CD4-positive, alpha-beta T cell (primary cell): ENCODE measurements at places on chromosomes 3 and 15.

GRCh38 chr15:100020189-100020588 lies 287.0 kb upstream of the LYSMD4 start:
- no peak for DNase-seq

DNA sequence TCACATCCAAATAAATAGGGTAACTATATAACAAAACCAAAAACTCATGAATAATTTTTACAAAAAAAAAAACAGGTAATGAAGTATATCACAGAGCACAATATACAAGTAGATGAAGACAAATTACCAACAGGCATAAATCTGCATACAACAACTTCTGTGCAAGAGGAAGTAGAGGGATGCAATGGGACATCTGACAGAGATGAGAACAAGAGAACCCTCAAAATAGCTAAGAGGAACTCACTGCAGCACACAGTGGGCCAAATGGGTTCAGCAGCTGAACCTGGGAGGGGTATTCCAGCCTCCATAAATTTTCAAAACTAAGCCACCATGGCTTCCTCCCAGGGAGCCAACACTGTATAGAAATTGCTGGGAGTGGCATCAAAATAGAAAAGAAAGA lies 9.6 kb upstream of the BTLA start:
- DNase-seq, result no peak

GRCh38 chr3:28036599-28037575 lies 204.5 kb upstream of the CMC1 start:
- DNase-seq, result no peak

DNA sequence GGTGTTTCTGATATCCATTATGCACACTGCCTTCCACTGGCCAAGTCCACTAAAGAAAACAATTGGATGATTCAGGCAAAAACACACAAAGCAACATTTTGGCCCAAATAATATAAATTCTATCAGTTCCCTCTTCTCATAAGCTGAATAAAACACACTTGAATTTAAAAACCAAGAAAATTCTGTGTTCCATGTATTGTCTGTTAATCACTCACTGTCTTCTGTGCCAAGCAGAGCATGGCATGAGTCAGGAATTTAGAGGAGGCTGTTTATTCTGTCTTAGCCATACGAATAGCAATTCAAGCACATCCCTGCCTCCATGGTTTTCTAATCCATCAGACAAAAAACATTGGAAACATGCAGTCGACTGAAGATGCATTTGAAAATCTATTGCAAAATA lies 215.6 kb upstream of the UMPS start:
- no peak for DNase-seq

DNA sequence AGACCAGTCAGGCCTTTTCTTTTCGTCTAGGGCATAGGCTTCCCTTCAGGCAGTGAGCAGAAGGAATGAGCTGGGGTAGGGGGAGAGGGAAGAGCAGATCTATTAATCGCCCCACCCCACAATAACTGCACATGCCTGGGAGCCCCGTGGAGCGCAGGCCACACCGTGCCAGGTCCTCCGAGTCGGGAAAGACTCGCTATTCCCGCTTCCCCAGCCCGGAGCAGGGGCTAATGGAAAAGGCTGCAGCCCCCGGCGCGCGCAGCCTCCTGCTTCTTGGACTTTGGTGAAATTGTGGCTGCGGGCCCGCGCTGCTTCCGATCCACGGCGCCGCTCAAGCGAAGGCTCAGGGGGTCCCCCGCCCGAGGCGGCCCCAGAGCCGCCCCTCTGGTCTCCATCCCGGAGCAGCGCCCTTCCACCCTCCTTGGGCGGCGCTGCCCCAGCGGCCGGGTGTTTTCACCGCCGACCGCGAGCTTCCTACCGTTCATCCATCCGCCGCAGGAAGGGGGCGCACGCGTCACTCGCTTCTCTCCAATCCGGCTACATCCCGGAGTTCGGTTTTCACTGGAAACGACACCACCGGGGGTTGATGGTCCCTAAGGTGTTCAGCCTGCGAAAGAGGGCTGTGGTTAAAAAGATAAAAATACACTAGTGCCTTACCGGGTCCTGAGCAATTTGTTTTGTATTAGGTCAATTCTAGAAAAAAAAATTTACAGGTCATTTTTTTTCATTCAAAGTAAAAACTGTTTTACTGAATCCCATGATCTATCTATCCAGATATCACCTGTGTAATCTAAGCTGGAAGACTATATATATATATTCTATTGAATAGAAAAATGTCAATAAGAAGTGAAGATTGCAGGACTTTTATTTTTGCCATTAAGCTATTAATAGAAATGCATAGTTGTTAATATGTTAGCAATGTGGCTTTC lies 4.4 kb upstream of the SYNM start:
- DNase-seq, result no peak
